ENCODE measurements at places on chromosomes 11 and 22. TPM values are rescaled to one million over a fixed set of nuclear protein-coding genes. Genes with fewer than 3 reads are reported as not detected.

Gene PGA5
- not detected for total RNA-seq

Gene ARHGAP20
- 0.12 TPM for total RNA-seq

DNA sequence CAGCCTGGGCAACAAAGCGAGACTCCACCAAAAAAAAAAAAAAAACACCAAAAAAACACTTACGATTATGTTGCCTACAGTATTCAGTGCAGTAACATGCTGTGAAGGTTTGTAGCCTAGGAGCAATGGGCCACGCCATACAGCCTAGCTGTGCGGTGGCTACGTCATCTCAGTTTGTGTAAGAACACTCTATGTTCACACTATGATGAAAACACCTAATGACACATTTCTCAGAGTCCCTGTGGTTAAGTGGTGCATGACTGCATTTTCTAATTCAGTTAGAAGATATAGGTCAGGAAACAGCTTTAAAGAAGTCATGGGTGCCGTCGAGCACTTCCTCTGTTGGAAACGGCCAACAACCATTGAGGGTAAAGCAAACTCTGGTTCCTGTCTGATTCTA lies 75.7 kb upstream of the ANO1 start:
- no peak for DNase-seq

DNA sequence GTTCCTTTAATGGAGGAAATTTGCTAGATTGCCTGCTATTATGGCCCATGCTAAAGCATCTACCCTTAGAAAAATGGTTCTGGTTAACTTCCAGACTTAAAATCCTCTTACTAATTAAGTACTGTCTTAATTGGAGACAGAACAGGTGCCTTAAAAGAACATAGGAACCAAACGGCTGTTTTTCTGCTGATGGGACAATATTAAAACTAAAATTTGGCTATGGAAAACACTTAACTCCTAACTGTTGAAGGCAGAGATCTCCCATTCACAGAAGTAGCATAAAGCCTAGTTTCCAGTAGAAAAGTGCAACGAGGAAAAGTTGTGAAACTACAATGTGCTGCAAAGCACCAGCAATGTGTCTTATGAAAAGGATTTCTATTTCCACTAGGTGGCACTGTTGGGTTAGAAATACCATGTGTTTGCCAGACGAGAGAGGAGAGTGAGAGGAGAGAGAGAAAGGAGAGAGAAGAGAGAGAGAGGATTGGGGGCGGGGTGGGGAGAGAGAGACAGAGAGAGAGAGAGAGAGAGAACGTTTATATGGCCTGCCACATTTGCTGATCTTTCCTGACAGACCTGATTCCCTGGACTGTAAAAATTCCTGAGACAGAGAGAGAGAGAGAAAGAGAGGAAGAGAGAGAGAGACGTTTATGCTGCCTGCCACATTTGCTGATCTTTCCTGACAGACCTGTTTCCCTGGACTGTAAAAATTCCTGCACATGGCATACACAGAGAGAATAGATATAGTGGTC lies 51.5 kb downstream of the FAM181B start:
- DNase-seq, result peak; percentile 55

- peak; percentile 18 for DNase-seq
Observed at GRCh38 chr11:25734591-25735211, 597.2 kb upstream of the ANO3 start.
